CD4-positive, alpha-beta T cell treated with Interleukin-1 beta for 1 hour (primary cell): ENCODE measurements at places on chromosomes 3 and 15.

- DNase-seq = no peak
Observed at GRCh38 chr3:47782446-47783308, 984 bp upstream of the SMARCC1 start.

DNA sequence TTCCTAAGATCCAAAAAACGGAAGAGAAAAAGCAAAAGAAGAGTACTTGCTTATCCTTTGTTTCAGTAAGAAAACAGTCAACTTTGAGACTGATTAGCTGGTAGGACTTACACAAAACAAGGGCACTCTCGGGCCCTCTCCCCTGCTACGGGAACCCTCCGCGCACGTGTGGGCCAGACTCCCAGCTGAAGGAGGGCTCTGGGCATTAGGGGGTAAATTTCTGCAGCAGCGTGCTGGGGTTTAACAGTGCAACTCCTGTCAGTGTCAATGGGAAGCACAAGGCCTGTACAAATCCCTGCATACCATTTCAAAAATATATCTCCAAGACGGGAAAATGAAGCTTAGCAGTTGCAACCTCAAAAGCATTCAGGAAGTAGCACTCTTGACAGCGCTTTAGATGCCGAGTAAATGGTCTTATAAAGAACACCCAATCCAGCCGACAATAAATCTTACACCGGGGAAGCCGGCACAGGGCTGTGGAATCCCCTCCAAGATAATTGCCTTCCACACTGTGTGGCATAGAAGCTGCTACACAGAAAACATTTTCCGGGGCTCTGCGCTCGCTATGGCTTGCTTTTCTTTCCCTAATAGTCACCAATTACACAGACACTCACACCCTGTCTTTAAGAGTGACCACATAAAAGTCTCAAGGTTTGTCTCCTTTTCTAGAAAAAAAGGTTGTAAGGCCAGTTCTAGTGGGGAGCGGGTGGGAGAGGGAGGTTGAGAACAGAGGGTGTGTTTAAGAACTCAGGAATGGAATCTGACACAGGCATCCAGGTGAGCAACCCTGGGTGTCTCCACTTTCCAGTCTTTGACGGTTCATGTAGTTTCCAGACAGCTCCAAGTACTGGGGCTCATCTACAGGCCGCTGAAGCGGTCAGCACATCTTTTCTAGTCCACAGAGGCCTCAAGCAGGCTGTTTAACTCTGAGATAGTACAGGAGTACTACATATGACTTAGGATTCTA, 512.7 kb downstream of the FOXP1 start:
- DNase-seq = no peak

GRCh38 chr3:81513591-81513990, 247.9 kb downstream of the GBE1 start:
- DNase-seq = no peak

- no peak for DNase-seq
Observed at GRCh38 chr15:82730022-82730530, 20.4 kb upstream of the AP3B2 start.

DNA sequence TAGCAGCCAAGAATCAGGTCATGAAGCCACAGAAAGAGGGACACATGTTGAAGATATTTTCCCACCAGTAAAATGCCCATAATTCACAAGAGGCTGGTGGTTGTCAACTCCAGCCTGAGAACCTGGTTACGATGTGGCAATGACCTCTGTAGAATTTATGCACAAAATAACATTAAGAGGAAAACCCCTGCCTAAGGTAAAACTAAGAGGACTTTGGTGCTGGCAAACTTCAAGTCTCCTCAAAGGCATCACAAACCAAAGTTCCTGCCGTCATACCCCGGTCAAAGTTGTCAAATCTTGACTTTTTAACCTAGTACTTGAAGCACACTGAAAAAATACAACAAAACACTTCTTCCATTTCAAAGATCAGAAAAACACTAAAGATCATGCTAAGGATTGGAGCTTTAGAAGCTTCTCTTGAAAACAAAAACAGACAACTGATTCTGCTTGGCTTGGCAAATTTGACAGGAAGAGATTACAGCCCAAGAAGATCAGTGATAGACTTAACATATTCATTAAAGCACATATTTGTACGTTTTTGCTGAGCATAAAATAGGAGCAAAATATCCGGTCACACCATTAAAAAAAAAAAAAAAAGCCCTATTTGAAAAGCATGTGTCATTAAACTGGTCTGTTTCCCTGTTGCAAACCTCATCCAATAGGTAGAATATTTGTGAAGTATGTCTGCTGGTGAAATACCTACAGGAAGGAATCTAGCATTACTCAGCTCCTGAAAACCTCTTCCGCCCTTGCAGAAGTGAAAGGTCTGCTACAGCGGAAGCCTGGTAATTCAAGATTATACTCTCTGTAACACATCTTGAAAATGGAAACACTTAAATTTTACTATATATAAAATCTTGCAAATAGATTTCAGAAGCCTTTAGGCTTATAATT, 22.8 kb downstream of the EIF4E3 start:
- DNase-seq = peak; percentile 48

DNA sequence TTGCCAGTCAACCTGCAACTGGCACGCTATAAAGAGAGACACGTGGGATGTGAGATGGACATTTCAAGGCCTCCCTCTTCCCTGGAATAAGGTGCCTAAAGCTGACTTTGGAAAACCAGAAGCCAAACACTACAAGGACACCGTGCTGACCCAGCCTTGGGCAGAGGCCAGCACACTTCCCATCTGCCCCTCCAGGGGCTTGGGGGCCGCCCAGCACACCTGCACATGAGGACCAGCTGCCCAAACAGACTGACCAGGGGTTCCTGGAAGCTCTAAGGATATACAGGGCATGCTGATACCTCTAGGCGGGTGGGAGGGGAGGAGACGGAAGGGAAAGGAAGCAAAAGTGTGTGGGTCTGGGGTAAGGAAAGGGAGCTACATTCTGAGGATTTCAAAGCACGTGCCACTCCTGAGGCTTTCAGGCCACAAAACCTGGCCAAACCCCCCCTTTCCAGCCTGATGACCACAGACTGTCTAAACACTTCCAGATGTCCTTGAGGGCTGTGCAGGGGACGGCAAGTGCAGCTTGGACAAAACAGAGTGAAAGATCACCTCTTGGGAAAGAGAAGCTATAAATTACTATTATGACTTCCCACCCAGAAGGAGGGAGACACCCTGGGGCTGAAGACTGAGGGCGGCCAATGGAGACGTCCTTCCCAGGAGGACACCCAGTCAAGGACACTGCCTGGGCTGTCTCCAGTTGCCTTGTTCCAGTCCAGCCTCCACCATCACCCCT, 57.9 kb downstream of the ADCY5 start:
- no peak for DNase-seq

DNA sequence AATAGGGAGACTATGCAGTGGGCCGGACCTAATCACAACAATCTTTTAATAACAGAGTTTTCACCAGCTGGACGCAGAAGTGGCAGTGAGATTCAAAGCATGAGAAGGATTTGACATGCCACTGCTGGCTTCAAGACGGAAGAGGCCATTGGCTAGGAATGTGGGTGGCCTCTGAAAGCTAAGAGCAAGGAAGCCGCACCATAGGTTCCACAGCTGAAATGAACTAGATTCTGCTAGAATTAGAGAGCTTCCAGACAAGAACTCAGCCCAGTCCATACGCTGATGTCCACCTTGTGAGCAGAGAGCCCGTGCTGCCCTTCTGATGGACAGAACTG, 6.9 kb upstream of the NCBP2 start:
- DNase-seq = no peak

DNA sequence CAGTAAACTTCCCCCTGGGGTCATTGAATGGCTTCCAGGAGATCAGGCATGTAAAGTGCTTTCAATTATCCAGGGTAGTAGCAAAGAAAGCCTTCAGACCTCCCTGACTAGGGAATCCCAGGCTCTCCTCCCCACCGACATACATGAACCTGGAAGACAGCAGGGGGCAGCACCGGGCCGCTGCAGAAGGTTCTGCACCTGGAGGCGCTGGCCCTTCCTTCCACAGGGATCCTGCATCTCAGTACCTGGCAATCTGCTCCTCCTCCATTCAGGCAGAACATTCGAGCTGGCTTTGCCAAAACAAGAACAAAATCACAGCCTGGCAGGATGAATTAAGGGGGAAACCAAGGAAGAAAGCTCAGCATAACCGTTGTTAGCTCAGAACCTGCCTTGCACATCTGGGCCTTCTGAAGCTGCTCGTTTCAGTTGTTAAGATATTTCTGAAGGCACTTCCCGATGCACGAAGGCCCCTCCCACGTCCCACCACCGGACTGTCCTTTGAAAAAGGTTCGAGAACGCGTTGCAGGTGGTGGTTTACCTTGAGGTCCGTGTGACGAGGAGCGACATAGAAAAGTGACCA, 237.7 kb downstream of the SLCO3A1 start:
- DNase-seq = no peak

GRCh38 chr3:157530637-157531300, 27.6 kb upstream of the VEPH1 start:
- no peak for DNase-seq

GRCh38 chr15:31869686-31870307, 160.5 kb upstream of the CHRNA7 start:
- DNase-seq = no peak

GRCh38 chr3:145224886-145225285, 936.1 kb downstream of the PLOD2 start:
- no peak for DNase-seq

DNA sequence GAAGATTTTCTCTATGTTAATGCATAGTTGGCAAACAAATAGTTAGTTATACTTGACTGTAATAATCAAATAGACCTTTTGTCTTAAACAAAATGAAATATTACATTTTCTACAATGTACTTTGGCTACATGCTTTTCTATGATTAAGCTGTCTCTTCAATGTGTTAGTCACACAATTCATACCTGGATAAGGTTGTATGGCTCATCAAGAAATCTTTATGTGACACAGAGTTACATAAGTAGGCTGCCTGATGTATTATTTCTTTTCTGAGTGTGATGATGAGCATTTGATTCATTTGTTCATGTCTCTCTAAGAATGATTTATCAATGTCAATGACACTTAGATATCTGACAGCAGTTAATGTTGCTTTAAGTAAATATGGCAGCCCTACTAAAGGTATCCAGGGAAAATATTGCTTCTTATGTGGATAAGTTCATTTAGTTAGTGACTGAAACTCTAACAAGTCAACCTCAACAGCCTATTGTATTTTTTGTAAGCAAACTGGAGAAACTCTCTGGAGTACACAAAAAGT, 157.4 kb upstream of the SOX2 start:
- no peak for DNase-seq
